ENCODE measurements at places on chromosomes 12 and 14.

GRCh38 chr14:58557242-58557641, 80.5 kb upstream of the DACT1 start:
- no peak for DNase-seq

DNA sequence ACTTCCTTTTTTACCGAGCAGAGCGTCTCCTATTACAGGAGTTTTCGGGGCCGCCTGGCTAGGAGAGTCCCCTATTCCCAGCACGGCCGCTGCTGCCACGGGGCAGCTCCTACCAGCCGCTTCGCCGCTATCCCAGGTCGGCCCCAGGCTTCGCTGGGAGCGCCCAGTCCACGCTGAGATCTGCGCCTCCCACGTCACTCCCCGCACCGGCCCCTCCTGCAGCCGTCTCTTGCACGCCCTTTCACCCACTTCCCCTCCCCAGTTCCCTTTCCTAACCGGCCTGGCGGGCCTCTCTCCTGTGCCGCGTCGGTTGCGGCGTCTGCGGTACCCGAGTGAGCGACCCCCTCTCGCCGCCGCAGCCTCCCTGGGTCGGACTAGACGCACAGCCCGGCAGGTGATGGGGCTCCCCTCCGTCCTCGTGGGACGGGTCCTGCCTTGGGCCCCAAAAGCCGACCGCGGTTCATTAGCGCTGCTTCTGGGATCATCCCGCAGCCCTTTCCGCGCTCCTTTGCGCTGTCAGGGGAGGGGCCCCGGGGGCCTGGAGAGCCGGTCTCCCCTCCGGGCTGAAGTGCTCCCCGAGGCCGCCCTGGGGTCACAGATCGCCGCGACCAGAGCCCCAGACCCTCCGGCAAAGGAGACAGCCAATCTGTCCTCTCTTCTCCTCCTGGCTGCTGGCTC, 1318.4 kb downstream of the TMEM121 start:
- no peak for DNase-seq

DNA sequence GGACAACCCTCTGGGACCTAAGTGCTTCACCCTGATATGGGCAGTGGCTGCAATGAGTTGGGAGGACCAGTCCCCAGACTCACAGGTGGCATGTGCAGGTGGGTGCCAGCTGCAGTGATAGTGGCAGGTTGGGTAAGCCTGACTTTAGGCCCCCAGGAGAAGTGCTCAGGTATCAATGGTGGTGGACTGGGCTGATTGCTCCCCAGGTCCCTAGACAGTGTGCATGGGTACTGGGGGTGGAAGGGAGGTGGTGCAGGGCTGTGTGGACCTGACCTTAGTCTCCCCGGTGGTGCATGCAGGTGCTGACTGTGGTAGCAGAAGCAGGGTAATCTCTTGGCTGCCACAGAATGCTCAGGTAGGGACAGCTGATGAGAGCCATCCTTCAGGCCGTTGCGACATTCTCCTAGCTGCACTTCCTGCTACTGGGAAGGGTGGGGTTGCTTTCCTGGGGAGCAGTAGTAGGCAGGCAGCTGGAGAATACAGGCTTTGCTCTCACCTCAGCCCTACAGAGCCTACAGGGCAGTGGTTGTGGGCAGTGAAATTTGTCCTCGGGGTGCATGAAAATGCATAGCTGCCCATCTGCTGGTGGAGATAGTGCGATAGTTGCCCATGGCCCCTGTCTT, 33.3 kb upstream of the CCND2 start:
- DNase-seq, result no peak

- DNase-seq, result no peak
These were observed 741.6 kb downstream of the FSCB start for GRCh38 chr14:43765474-43765873.

- peak; percentile 7 for DNase-seq
These were observed 44.5 kb upstream of the ZDHHC17 start for GRCh38 chr12:76719171-76720041.

DNA sequence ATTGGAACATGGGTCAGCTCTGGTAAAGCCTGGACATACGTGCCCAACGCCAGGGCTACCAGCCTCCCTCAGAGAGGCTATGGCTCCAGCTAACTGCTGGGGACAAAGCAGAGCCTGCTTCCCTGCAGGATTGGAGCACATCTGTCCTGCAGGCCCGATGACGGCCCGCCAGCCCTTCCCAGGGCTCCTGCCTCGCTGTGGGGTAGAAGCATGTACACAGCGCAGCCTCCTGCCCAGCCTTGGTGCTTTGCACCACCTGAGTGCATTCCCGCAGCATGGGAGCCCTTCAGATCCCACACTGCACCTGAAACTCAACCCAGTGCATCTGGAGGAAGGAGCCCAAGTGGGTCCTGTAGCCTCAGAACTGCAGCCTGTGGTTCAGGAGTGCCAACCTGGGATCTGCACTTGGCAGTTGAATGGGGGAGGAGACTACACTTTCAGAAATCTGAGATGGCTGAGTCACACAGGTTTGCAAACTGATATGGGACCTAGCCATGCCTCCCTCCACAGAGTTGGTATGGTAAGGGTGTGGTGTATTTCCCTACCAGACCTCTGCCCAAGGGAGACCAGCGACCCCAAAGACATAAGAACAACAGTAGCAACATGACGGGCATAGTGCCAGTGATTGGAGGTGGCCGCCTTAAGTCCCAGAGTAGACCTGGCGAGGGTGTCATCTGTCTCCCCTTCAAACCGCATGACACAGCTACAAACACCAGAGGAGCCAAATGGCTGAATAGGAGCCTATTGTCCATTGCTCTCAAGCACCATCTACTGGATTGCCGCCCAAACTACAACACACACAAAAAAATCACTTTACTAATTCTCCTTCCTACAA, 273.9 kb upstream of the MIS18BP1 start:
- DNase-seq, result no peak

- DNase-seq, result no peak
These were observed 106.0 kb downstream of the FAR2 start for GRCh38 chr12:29255042-29255441.

GRCh38 chr12:2429032-2429431, 365.7 kb upstream of the FKBP4 start:
- DNase-seq, result peak; percentile 10

GRCh38 chr12:53852061-53852460, 86.6 kb upstream of the HOXC13 start:
- no peak for DNase-seq

DNA sequence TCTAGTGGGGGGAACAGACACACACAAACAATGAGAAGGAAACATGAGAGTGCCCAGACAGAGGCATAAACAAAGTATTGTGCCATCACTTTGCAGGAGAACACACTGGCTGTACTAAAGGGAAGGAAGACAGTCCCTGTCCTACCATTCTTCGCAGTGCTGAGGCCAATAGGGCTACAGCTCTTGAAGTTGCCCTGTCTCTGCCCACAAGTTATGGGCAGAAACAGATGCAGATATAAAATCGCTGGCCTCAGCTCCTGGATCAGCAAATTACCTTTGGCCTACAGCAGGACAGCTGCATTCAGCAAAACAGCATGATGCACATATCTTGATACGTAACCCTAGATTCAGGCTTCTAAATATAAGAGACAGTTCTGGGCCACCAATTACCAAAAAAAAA, 23.0 kb upstream of the PRKAB1 start:
- DNase-seq, result no peak

DNA sequence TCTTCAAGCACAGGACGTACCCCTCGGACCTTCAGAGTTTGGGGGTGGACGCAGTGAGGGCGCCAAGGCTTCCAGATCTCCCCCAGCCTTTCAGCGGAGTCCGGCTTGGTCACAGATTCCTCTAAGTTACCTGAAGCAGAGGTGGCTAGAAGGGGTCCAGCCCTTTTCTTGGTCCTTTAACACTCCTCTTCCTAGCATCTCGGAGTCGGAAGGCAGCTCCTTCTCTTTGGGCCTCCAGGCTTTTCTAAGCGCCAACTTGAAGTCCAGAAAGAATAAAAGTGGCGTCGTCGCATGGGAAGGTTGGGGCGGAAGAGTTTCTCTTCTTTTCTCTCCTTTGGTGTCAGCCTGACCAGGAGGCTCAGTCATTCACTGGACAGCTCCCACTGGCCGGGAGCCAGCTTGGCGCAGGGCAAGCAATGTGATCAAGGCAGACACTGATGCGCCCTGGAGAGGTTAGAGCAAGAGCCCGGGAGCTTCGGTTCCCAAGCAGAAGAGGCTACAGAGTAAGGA, 9.6 kb downstream of the OR6S1 start:
- no peak for DNase-seq

DNA sequence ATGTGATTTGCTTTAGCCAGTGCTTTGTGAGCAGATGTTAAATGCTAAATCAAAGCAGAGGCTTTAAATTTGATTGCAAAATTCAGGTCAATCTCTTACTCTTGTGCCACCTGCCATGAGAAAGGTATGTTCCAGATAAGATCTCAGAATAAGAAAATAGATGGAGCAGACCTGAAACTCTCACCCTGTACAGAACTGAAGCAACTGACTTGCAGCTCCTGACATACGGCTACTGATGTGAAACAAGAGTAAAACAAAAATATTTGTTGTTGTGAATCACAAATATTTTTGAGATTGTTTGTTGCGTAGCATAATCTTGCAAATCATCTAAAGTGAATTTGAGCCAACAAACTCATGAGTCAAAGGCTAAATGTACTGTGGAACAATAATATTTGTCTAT, 3.5 kb upstream of the OSBPL8 start:
- DNase-seq, result no peak

GRCh38 chr12:94889445-94890210, 113.9 kb downstream of the NDUFA12 start:
- DNase-seq, result no peak

DNA sequence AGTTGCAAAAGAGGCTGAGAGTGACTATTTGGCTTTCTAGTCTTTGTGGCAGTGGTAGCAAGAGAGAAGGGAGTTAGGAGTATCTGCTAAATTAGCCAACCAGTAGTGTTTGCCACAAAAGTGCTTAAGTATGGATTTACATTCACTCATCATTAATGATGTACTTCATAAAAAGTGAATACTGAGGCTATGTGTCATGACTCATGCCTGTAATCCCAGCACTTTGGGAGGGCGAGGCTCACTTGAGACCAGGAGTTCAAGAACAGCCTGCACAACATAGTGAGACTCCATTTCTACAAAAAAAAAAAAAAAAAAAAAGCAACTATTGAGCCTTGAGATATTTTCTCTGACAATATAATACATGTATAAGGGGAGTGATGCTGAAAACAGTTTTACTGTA, 36.8 kb downstream of the CCDC177 start:
- no peak for DNase-seq

- DNase-seq, result no peak
These were observed 12.9 kb downstream of the C14orf93 start for GRCh38 chr14:22996768-22997654.

DNA sequence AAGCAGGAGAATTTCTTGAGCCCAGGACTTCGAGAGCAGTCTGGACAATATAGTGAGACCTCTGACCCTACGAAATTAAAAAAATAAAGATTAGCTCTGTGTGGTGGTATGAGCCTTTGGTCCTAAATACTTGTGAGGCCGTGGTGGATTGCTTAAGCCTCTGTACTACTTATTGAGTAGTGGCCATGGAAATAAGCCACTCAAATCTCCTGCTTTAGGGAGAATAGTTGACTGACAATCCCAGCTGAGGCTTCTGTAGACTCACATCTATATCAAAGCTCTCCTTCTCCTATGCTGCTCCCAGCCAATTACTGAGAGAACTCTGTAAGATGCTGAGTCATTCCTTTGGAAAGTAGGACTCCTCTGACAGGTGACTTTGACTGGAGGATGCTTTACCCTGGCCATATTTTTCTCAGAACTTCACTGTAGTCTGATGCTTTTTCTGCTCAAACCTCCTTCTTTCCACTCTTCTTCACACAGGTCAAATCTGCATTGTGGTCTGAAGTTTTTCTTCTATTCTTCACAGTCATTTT, 420.2 kb downstream of the SLC6A15 start:
- DNase-seq, result no peak

GRCh38 chr12:47705566-47706425, at the start of gene RPAP3:
TSS of gene RPAP3 (minus strand) at chr12:47706030. CDS start at chr12:47702840, 3,190 bp downstream.
- peak; percentile 27 for DNase-seq

- no peak for DNase-seq
These were observed 21.4 kb upstream of the IGF1 start for GRCh38 chr12:102501773-102502172.

DNA sequence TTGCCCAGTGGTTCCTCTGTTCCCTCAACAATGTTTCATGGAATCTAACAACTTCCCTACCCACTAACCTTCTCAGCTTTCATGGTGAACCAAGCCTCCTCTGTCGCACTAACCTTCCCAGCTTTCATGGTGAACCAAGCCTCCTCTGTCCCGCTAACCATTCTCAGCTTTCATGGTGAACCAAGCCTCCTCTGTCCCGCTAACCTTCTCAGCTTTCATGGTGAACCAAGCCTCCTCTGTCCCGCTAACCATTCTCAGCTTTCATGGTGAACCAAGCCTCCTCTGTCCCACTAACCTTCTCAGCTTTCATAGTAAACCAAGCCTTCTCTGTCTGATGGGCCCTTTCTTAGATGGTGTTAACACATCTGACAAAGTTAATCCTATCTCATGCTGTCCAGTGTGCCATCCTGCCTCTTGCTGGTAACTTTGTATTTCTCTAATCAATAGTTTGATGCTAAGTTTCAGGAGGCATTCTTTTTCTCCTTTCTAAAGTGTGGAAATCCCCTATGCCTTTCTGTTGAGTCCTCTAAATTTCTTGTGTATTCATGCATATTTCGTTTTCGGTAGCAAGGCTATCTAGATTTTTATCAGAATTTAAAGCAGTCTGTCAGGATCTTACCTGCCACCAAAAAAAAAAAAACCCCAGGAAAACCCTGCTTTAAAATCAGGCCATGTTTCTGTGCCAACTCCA, 26.8 kb upstream of the KCNK13 start:
- no peak for DNase-seq

DNA sequence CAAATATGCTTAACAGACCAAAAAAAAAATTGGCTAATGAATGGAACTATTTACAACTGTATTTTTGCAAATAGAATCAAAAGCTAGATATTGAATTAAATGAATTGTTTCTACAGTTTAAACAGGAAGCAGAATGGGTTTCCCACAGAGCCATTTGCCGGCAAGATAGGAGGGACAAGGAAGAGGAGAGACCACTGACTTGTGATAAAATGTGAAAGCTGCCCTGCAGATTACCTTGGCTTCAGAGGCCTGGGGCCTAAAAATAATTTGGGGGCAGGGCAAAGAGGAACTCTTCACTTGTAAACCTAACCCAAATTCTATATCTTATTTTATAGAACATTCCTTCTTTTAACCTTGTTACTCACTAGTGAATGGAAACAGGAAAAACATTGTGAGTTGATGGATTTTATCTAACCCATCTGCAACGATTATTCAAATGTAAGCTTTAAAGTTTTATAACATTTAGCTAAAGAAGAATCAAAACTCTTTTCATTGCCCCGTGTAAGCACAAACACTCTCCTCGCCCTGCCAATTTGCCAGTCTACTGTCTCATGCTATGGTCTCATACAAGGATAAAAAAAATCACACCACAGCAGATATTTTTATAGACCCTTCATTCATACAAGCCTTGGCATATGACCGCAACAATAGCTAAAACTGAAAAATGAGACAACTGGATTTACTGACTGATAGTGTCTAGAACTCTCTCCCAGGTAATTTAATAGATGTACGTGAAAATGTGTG, 49.5 kb upstream of the MDM1 start:
- DNase-seq, result no peak

DNA sequence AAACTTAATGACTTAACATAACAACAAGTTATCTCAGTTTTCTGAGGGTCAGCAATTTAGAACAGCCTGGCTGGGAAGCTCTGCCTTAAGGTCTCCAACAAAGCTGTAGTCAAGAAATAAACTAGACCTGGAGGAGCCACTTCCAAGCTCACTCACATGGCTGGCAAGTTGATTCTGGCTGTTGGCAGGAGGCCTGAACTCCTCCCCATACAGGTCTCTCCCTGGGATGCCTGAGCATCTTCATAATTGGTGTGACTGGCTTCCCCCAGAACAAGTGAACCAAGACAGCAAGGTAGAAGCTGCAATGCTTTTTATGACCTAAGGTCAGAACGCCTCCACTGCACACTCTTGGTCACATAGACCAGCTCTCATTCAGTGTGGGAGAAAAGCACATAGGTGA, 128.3 kb downstream of the SAMD4A start:
- no peak for DNase-seq
